ENCODE measurements at places on chromosomes 3 and 15.
A peak's percentile ranks its signal among the peaks of the same experiment; 100 is the strongest.

- DNase-seq: no peak
Observed at GRCh38 chr3:53491276-53491675, 3.1 kb upstream of the CACNA1D start.

DNA sequence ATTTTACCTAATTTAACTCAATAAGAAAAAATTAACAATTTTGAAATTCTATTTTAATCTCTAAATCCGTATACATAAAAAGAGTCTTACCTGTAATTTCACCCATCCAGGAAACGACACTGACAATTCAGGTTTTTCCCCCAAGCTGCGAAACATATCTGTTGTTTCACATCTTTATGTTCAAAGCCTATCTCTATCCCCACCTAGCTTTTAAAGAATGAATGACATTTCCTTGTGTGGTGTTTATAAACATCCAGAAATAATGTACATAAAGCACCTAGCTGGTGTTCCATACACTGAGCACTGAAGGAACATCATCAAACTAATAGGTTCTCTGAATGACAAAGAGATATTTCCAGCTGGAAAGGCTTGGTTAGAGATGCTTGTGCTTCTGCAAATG, 867.8 kb downstream of the SQOR start:
- DNase-seq: no peak

DNA sequence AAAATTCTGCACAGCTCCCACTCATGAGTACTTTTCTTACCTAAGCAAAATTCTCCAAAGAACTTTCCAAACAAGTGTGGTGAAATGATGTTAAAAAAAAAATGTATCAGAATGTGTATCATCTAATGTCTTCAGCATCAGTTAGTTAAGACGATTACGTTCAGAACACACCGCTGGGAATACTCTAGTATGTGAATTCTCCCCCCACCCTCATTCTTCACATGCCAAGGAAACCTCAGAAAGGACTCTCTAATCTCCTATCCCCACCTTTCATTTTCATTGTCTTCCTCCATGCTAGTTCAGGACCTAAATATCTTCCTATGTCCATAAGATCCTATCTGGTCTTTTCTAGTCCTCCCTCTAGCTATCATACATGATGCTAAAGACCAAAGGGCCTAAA, 457.4 kb downstream of the SHQ1 start:
- DNase-seq: no peak

- no peak for DNase-seq
Observed at GRCh38 chr3:45343947-45344346, 44.4 kb upstream of the LARS2 start.

GRCh38 chr3:39668420-39668819, 141.0 kb upstream of the MYRIP start:
- DNase-seq: peak; percentile 1

- DNase-seq: no peak
Observed at GRCh38 chr3:141828890-141829289, 47.6 kb upstream of the ATP1B3 start.

DNA sequence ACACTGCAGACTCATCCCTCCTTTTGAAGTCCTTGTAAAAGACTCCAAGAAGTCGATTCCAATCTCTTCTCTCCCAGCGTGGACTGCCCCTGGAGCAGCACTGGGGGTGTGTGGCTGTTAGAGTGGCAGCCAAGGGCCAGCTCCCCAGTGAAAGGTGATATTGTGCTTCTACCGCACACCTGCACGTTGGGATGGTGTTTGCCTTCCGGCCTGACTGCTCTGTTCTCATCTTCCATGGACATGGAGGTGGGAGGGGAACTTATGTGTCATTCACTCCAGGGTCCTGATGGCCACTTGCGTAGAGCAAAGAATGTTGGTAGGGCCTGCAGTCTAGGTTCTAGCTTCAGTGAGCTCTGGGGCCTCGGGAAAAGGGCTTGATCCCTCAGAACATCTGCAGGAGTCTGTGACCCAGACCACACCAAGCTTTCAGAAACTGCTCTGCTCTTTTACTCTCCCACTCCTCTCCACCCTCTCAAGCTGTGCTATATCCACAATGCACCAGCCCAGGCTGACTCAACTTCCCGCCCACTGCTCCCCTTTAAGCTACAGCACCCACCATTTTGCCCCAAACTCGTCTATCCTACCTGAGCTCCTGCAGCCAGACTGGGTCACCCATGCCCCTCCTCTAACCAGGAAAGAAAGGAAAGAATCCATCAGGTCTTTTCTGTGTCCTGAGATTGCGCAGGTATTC, 31.3 kb downstream of the LIPC start:
- DNase-seq: no peak

DNA sequence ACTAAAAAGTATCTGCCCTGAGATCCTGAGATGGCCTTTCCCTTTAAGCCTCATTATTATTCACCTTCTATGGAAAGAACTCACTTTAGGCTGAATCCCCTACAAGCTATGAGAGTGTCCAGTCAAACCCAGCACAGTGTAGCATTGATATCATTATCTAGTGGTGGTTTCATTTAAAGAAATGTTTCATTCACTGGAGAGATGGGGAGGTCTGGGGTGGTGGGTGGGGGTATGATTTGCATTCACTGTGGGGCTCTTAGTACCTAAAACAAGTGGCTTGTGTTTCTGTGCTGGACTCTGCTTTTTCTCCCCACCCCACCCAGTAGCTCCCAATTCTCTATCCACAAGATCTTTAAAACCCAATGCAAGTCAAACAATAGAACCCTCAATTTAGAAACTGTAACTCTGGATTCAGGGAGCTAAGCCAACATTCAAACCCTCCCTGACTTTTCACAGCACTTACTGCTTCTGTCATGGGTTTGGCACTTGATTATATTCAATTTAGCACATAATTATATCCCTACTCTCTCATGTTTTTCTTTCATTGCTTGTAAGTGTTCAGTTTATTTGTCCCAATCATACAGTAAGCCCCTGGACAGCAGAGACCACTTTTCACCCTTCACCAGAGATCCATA, 310.5 kb upstream of the THBS1 start:
- DNase-seq: no peak

GRCh38 chr15:62244762-62245161, 79.7 kb upstream of the C2CD4B start:
- no peak for DNase-seq

- DNase-seq: no peak
Observed at GRCh38 chr3:186959029-186959624, 28.8 kb downstream of the ST6GAL1 start.

- peak; percentile 57 for DNase-seq
Observed at GRCh38 chr3:142664819-142665218, 59.0 kb upstream of the TRPC1 start.

- no peak for DNase-seq
Observed at GRCh38 chr3:38606561-38606960, 42.9 kb downstream of the SCN5A start.

- DNase-seq: no peak
Observed at GRCh38 chr15:49430046-49430445, 7.0 kb downstream of the FGF7 start.

DNA sequence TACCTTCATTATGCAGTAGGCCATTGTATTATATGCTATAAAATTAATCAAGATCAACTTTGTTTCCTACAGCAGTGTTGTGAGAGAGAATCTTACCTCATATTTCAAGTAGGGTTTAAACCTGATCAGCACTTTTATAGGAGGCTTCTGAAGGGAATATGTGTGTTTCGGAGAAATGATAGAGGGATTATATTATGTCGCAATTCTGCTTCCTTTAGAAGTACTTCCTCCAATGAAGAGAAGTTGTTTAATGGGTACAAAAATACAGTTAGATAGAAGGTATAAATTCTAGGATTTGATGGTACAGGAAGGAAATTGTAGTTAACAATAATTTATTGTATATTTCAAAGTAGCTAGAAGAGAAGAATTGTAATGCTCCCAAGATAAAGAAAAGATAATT, 54.9 kb downstream of the NSUN3 start:
- DNase-seq: no peak

DNA sequence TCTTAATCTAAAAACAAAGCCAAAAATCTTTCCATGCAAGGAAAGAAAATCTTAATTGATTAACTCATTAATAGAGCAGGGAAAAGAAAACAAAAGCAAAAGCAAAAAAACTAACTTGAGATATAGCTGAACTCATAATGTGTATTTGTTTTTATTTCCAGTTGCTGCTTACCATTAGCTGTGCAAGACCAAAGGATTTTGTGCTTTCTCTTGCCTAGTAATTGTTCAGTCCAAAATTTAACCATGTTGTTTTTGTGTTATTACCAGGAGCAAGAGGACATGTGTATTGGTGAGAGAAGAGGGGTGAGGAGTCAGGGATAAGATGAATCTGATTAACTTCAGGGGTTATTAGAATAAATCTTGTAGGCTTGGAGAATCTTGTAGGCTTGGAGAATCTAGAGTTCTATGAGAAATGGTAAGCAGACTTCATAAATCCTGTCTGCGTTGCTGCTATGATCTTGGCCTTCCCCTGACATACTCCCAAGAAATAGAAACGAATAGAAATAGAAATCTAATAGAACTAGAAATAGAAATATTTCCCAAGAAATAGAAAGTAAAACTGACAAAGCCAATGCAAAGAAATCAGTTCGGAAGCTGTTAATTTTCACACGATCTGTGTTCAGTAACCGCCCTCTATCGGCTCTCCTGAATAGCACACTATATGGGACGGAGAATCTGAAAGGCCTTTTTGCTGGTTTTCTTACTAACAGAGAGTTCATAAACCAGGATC, 72.6 kb upstream of the TNFSF10 start:
- no peak for DNase-seq

Data from NCI-H1930 (cell line).